Stimulated activated CD4-positive, alpha-beta T cell treated with anti-CD3 and anti-CD28 coated beads, Interleukin-12 subunit alpha, Interleukin-12 subunit beta, amount 100 ng/mL, for 24 hours (primary cell): ENCODE measurements at places on chromosomes 3 and 15.

- DNase-seq = no peak
Measured at GRCh38 chr15:63243101-63243500, 34.3 kb upstream of the APH1B start.

GRCh38 chr15:33908406-33908805 is 59.9 kb upstream of the CHRM5 start:
- DNase-seq = no peak

GRCh38 chr15:59157840-59158700 is 48.6 kb upstream of the LDHAL6B start:
- DNase-seq = no peak

DNA sequence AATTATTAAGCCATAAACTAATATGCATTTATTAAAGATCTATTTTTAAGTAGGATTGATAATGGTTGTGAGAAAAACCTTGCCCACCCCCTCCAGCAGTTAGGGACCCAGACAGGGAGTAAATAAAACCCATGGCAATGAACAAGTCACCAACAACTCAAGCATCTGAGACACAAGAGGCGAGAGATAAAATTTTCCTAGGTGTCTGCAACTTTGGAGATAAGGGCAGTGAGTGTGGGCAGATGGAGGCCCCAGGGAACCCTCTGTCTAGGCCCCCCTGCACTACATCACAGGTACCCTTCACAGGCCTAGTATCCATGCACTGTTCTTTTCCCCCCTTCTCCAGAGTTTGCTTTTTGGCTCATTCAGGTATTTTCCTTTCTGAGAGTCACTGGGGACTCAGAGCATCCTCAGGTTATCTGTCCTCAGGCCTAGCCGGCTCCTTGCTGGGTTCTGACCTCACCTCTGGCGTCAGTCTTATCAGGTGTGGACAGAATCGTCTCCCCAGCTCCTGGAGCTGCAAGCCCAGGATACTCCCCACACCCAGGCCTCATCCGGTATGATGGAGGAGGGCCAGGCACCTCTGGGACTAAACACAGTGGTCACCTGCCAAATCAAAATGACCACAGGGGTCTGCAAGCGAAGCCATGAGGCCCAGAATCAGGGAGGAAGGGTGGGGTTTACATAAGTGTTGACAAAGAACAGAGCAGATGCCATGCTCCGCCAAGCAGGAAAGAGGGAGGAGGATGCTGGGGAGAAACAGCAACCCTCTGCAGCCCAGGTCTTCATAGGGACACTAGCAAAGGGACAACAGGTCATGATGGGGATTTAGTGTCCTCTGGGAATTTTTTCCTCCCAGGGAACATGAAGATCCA is 50.4 kb downstream of the CCNL1 start:
- no peak for DNase-seq

- no peak for DNase-seq
Measured at GRCh38 chr3:155026999-155027591, 53.0 kb upstream of the MME start.

- no peak for DNase-seq
Measured at GRCh38 chr3:172334671-172335207, 113.5 kb downstream of the GHSR start.

- DNase-seq = no peak
Measured at GRCh38 chr3:132822837-132823236, 100.6 kb upstream of the NPHP3 start.

DNA sequence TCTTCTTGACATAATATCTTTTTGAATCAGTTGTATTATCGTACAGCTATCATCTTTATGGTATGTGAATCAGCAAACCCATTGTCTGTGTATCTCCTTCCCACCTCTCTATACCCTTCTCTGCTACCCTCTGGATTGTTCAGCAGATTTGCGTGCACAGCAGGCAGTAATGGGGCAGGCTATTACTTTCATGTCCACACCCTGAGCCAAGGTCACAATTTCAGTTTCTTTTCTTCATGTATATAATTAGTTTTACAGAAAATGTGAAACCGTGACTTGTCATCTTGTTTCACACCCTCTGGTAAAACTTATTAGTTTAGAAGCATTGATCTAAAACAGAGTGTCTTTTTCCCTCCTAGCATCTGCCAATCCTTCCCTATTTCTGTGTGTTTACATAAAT is 770.4 kb upstream of the SEMA6D start:
- DNase-seq = no peak

DNA sequence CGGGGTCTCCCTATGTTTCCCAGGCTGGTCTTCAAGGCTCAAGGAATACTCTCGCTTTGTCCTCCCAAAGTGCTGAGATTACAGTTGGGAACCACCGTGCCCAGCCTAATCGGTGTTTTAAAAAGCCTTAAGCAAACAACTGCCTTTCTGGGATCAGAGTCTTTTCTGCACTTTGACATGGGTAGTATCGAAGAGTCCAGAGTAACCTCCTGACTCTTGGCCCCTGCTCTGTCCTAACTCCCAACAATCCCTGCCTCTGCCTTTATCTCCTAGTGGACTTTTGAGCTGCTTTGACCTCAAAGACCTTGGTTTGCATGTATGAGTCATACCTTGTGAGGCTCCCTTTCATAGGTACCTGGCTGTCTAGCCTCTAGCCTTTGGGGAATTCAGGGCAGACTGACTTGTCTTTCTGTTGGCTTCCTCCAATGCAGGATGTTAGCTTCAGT is 21.0 kb upstream of the HACD2 start:
- DNase-seq = no peak

GRCh38 chr3:184791171-184791570 is 20.8 kb upstream of the VPS8 start:
- DNase-seq = no peak

DNA sequence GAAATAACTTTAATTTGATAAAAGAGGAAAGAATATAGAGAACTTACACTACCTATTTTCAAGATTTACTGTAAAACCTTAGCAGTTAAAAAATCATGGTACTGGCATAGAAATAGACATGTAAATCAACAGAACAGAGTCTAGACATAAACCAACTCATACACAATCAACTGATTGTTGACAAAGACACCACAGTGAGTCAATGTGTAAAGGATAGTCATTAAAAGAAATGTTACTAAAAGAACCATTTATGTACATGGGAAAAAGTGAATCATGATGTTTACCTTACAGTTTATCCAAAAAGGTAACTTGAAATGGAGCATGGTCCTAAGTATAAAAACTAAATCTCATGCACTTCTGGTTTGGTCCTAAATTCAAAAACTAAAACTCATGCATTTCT is 847.4 kb downstream of the IGSF11 start:
- no peak for DNase-seq

- no peak for DNase-seq
Measured at GRCh38 chr3:162213956-162214355, 717.3 kb downstream of the OTOL1 start.

GRCh38 chr3:113546414-113546893 is 14.1 kb downstream of the SIDT1 start:
- no peak for DNase-seq

GRCh38 chr15:45139770-45140169 is 10.0 kb downstream of the DUOX1 start:
- DNase-seq = no peak

DNA sequence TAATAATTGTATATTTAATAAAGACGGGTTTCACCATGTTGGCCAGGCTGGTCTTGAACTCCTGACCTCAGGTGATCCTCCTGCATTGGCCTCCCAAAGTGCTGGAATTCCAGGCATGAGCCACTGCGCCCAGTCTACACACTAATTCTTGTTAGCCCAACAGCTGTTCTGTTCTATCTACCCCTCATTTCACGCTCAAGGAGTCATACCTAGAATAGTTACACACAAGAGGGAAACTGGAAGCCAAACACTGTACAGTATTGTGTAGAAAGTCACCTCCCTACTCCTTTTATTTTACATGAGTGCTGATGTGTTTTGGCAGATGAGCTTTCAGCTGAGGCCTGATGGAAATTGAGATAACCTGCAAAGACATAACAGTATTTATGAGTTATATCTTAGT is 13.4 kb upstream of the CTDSPL2 start:
- no peak for DNase-seq

DNA sequence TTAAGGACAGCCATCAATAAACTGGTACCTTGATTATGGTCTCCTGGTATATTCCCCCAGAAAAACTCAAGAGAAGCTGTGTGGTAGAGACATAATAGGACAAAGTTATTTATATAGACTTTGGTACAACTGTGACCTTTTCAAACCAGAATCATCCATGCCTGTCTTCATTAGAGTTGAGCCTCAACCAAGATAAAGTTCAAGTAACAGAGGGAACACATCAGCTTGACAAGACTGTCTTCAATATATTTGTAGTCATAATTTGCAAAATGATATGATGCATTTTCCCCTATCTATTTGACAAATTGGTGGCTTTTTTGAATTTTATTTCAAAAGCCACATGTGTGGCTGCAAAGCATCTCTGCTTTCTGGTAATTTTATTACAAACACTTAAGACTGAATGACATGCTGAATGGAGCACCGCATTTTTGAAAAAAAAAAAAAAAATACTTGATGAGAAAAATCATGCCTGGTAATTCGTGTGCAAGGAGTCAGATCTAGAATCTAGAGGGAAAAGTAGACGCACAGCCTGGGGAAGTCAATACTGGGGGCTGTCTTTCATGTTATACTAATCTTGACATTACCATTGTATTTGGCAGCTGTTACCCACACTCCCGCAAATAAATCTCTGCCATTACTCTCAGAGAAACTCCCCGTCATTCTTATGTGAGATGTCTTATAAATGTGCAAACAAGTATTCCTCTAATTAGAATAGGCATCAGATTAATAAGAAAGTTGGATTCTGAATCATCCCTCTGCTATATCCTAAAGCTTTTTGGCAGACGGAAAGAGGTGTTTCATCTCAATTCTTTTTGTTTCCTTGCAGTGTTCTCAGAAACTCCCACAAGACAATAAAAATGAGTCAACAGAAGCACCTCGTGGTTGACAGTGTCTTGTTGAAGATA is 554.8 kb upstream of the CBLB start:
- DNase-seq = no peak

- DNase-seq = no peak
Measured at GRCh38 chr3:108150200-108150599, 59.4 kb upstream of the CD47 start.

DNA sequence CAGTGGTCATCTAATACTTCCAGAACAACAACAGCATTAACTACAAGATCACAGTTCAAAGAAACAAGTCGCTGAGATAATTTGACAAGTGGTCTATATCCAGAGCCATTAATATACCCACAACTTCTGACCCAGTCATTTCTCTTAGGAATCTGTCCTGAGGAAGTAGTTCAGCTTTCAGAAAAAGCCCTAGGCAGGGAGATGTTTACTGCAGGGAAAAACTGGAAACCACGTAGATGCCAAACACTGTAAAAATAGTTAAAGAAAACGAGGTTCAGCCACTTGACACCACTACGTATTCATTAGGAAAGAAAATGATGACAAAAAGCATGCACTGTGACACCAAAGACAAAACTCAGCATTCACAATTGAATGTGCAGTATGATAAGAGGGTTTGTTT is 22.3 kb upstream of the CDCP1 start:
- DNase-seq = no peak

DNA sequence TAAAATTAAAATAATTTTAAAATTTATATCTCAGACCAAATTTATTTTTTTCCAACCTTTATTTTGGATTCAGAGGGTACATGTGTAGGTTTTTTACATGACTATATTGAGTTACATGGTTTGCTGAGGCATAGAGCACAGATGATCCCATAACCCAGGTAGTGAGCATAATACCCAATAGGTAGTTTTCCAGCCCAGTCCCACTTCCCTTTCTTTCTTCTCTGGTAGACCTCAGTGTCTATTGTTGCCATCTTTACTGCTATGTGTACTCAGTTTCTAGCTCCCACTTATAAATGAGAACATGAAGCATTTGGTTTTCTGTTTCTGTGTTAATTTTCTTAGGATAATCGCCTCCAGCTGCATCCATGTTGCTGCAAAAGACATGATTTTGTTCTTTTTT is 338.1 kb downstream of the EFHB start:
- DNase-seq = no peak

DNA sequence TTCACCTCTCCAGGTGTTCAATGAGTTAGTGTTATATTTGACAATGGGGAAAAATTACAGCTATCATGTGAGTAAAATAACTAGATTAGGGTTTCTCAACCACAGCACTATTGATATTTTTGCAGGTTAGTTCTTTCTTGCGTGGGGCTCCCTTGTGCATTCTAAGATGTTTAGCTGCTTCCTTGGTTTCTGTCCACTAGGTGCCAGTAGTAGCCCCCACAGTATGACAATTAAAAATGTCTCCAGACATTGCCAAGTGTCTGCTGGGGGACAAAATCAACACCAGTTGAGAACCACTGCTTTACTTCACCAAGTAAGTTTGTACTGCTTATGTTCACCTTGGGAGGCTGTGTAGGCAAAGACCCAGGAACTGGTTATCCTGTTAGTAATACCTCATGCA is 618.7 kb downstream of the EDEM1 start:
- DNase-seq = no peak

DNA sequence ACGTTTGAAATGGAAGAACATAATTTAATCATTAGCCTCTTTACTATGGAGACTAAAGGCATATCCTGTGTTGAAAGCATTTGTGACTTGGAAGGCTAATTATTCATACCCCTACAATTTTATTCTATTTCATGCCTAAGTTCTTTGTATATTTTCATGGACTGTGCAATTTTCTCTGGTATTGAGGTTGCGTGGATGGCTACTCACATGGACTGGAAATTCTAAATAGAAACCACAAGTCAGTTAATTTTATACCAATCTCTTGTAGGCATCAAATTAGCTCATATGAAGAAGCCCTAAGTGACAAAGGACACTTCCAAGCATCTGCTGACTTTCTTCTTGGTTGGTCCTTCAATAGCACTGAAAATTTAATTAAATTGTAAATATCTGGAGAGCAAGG is 1353.5 kb downstream of the ROBO1 start:
- DNase-seq = no peak

- no peak for DNase-seq
Measured at GRCh38 chr3:15676259-15676658, 74.7 kb downstream of the BTD start.

DNA sequence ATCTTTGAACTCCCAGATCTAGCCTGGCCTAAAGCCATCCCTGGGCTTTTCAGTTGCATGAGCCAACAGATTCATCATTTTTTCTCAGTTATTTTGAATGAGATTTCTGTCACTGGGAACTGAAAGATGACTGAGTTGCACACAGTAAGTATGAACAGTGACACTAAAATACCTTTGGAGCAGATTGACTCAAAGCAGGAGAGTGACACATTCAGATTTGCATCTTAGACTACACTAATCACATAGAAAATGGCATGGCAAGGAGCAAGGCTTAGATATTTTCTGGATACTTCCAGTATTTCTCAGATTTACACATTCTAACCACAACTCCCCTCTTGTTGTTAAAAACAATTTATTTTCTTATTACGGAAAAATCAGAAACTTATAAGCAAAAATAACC is 32.8 kb downstream of the SEC62 start:
- no peak for DNase-seq

- DNase-seq = no peak
Measured at GRCh38 chr3:15305359-15305844, 27.0 kb downstream of the SH3BP5 start.

- no peak for DNase-seq
Measured at GRCh38 chr3:122946185-122946584, 81.4 kb downstream of the SEMA5B start.

- DNase-seq = no peak
Measured at GRCh38 chr3:52396907-52397591, 47.9 kb downstream of the SEMA3G start.
